ENCODE measurements at places on chromosomes 7 and 10. TPM values are rescaled to one million over a fixed set of nuclear protein-coding genes. Genes with fewer than 3 reads are reported as not detected.

GRCh38 chr7:3082386-3082785, 38.7 kb upstream of the CARD11 start:
- no peak for DNase-seq

- no peak for DNase-seq
Measured at GRCh38 chr7:47290867-47291266, 291.0 kb downstream of the TNS3 start.

GRCh38 chr10:24952143-24952706, at the start of gene PRTFDC1:
TSS of gene PRTFDC1 (minus strand) at chr10:24952606. CDS start at chr10:24952575, 31 bp downstream.
- DNase-seq = peak; percentile 74

GRCh38 chr7:70208236-70209063, 610.2 kb downstream of the AUTS2 start:
- no peak for DNase-seq

RNF32 gene
- 0.56 TPM for total RNA-seq

Data from GM23338 (cell line).